GM10248 (cell line): ENCODE measurements at places on chromosomes 4 and X.

GRCh38 chrX:149618871-149619270 is 12.7 kb downstream of the TMEM185A start:
- no peak for DNase-seq

DNA sequence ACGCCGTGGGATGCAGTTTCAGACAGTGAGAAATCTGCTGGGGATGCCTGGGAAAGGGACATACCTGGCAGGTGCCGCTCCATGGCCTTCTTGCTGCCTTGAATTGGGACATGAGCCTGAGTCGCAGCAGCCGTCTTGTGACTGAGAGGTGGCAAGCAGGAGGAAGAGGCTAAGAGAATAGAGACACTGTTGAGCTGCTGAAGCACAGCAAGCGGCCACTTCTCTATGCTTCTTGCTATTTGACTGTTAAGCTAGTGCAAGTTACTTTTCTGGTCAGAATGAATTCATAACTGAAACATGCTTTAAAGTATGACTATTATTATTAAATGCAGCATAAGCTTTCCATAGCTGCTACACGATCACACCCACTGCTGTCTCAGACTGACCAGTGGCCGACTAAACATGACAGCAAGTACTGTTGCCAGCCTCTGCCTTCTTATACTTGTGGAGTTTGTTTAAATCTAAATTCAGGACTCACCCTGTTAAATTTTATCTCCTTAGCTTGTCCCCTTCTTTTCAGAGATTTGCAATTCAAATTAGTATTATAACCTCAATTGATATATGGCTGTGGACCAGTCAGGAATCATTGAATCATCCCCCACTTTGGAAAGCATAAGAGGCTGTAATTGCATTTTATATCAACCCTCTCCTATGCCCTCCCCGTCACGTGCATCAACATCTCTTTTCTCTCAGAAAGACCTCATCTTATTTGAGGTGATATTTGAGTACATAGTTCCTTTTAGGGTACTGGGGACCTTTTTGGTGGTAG is 24.8 kb upstream of the ACSL1 start:
- DNase-seq, result peak; percentile 62

DNA sequence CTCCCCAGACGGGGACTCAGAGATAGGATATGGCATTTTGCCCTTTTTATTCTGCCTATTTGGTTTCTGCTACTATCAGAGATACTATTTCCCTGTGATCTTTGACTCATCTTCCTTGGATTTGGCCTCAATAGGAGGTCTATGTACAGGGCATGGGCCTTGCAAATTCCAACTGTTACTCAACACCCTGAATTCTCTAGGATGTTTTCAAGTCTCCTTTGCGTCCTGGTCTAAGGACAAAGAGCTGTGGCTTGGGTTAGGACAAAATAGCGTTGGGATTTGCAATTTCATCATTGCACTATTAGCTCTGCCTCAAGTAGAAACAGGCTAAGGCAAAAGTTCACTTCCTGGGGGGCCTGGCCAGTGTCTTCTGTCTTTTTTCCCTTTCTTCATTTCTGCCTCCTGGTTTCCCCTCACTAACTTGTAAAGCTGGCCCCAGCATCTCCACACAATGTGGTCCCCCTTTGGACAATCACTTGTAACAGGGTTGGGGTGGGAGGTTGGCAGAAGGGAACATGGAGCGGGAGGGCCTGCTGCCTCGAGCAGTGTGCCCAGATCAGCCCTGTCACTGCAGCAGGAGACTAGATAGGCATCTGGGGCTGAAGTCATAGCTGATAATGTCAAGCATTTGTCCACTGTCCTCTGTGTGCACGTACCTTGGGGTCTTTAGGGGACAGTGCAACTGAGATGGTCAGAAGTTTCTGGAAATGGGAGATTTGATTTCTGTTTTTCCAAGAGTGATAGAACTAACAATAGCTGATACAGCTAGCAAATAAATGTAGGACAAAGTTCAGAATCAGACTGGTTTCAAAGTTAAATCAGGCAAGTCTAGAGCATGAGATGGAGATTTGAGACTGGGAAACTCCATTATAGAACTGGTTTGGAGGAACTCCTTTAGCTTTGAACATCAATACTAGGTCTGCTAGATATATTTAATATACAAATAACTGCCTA is 25.8 kb upstream of the STBD1 start:
- DNase-seq, result no peak

DNA sequence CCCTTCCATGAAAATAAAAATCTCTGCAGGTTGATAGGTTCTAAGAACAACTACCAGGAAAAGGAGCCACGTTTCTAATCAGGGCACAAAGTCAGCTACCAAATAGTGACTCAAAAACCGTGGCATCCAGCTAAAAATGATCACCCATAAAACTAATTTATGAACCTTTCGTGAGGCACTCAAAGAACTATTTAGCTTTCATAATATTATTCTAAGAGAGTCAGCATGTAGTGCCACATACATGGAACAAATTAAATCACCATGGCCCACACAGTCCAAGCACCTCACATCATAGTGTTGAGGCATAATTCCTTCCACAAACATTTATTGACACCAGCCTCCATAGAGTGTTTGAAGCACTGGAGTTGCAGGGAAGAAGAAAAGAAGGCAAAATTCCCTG is 252.0 kb upstream of the PPARGC1A start:
- no peak for DNase-seq

DNA sequence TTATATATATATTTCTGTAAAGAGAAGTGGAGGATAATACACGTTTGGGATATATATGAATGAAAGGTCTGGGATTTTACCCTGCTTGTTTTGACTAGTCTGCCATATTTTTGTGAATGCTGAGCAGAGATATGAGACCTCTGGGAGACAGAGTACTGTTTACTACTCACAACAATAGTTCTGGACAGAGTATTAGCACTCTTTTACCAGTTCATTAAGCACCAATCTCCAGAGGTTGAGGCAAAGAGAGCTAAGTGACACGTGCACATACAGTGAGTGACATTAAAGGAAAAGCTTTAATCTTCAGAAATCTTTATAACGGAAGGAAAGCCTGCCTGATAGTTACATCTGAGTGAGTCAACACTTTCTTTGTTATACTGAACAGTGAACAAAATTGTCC is 1452.7 kb upstream of the TENM3 start:
- DNase-seq, result no peak

- DNase-seq, result no peak
Measured at GRCh38 chrX:110215411-110215810, 102.5 kb downstream of the AMMECR1 start.

- DNase-seq, result no peak
Measured at GRCh38 chrX:68833855-68834331, 5.1 kb downstream of the EFNB1 start.

- no peak for DNase-seq
Measured at GRCh38 chrX:104707572-104707971, 141.6 kb downstream of the IL1RAPL2 start.

DNA sequence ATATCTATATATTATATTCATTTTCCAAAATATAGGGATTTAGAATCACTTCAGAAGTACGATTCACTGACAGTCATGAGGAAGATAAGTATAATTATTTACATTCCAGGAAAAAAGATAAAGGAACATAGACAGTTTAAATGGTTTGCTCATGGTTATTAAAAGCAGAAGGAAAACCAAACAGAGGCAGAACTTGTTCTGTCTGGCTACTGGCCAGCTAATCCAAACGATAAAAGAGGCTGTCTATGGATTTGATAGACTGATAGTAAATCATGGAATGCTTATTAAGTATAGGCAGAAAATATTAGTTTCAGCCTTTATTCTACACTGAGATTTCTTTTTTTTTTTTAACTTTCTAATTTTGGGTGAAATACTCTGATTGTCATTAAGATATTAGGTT is 50.2 kb downstream of the RPGR start:
- no peak for DNase-seq

- DNase-seq, result no peak
Measured at GRCh38 chr4:46274717-46275116, 115.2 kb downstream of the GABRA2 start.

GRCh38 chr4:7107166-7107905 is 39.5 kb upstream of the GRPEL1 start:
- peak; percentile 8 for DNase-seq

- peak; percentile 27 for DNase-seq
Measured at GRCh38 chr4:15649914-15650545, 5.1 kb downstream of the FBXL5 start.
